T-helper 2 cell treated with Interferon-gamma antibody and Interleukin-4, amounts not matched to agents 100 ng/mL and 5 ng/mL, for 36 hours (primary cell): ENCODE measurements at places on chromosomes 5 and 9. TPM values are rescaled to one million over a fixed set of nuclear protein-coding genes. Genes with fewer than 3 reads are reported as not detected.

PCDHGB5 gene
- 0.55 and 0.61 TPM in 2 replicates for total RNA-seq

ANKRD34B gene
- total RNA-seq = not detected in 2 replicates

CDC20B gene
- total RNA-seq = 0.14 and 0.32 TPM in 2 replicates

OR1N2 gene
- not detected in 2 replicates for total RNA-seq

IFNA6 gene
- total RNA-seq = not detected in 2 replicates

AIF1L gene
- 0.25 and 0.32 TPM in 2 replicates for total RNA-seq

FSTL4 gene
- total RNA-seq = not detected in 2 replicates

GZMA gene
- total RNA-seq = 738 and 757 TPM in 2 replicates

SLC1A1 gene
- total RNA-seq = 0.07 TPM in 1 of 2 replicates, not detected in the other

FEM1C gene
- total RNA-seq = 13.5 and 13.7 TPM in 2 replicates

IFNA16 gene
- total RNA-seq = not detected in 2 replicates

GNAQ gene
- 57.7 TPM in 2 replicates for total RNA-seq

PCDHGB7 gene
- 0.20 and 0.39 TPM in 2 replicates for total RNA-seq

EGFL7 gene
- 0.66 and 0.80 TPM in 2 replicates for total RNA-seq

CLIC3 gene
- 0.91 TPM in 2 replicates for total RNA-seq

SLC28A3 gene
- 0.09 and 0.14 TPM in 2 replicates for total RNA-seq

INSL6 gene
- total RNA-seq = not detected in 2 replicates

SLC36A1 gene
- total RNA-seq = 6.9 and 8.9 TPM in 2 replicates

SLC27A6 gene
- total RNA-seq = not detected in 2 replicates

ADAM19 gene
- 313 and 314 TPM in 2 replicates for total RNA-seq
